ENCODE measurements at places on chromosomes 1 and 21.

GRCh38 chr1:29811247-29811646 is 574.9 kb downstream of the PTPRU start:
- DNase-seq: no peak

DNA sequence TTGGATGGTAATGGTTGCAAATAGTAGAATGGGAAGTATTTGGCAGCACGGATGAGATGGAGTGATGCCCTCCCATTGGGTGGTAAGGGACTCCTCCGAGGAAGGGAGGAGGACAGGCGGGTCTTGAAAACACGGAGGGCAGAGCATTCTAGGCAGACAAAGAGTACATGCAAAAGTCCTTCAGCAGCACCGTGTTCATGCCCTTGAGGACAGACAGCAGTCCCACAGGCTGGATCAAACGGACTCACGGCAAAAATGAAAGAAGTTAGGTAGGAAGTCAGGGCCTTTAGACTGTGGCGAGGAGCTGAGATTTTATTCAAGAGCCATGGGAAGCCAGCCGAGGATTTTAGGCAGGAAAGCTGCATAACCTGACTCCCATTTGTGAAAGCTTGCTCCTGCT is 253.9 kb downstream of the RHOU start:
- no peak for DNase-seq

- no peak for DNase-seq
Measured at GRCh38 chr1:95572002-95572401, 338.0 kb downstream of the RWDD3 start.

- DNase-seq: no peak
Measured at GRCh38 chr1:95941121-95941798, 707.2 kb downstream of the RWDD3 start.

DNA sequence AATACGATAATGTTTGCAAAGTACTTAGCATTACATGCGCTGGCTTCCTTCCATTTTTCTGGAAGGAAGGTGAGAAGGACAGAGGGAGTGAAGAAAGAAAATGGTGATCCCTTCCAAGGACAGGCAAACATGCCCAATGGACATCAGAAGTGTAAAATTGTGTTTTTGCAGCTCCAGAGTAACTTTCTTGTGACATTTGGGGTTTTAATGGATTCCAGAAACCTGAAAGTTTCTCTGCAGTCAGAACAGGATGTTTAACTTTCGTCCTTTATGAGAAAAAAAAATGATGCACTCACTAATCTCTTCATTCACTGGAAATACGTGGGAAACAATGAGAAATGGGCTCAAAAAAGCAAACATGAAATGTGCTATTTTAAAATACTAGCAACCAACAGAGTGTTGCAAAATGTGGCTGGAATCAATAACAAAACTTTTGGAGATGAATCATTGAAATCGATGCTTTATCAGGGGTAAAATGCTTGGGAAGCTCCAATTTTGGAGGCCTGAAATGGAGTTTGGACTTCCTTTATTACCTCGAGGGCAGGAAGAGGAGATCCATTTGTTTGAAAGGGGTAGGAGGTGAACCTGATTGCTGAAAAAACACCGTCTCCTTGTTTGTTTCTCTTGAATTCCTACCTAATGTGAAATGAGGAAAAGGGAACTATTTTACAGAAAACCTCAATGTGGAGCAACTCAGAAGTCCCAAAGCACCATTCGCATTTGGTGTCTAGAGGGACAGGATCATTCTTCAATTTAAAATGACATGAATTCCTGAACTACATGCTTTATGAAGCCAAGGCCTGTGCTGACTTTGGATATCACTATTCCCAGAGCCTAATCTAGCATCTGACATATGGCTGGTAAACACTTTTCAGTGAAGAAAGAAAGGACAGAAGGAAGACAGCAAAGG is 129.5 kb downstream of the TRABD2B start:
- DNase-seq: no peak

- no peak for DNase-seq
Measured at GRCh38 chr21:34846601-34847112, 177.9 kb downstream of the CLIC6 start.

DNA sequence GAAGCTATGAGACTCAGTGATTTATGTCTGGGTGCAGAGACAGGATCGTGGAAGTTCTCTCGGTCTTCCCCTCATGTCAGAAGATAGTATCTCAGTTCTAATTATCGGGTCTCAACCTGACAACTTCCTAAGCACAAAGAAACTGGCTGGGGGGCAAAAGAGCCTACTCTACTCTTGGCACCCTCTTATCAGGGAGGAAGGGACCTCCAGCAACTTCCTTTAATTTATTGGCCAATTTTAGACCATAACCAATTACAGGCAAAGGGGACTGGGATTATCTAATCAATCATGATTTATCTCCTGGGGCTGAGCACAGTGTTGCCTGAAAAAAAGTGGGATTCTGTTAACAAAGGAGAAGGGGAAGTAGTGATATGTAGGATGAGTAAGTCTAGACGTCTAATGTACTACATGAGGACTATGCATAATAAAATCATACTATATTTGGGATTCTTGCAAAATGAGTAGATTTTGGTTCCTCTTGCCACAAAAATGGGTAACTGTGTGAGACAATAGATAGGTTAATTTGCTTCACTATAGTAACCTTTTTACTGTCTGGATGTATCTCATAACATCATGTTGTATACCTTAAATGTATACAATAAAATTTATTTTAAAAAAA is 98.8 kb downstream of the ZFYVE9 start:
- no peak for DNase-seq

DNA sequence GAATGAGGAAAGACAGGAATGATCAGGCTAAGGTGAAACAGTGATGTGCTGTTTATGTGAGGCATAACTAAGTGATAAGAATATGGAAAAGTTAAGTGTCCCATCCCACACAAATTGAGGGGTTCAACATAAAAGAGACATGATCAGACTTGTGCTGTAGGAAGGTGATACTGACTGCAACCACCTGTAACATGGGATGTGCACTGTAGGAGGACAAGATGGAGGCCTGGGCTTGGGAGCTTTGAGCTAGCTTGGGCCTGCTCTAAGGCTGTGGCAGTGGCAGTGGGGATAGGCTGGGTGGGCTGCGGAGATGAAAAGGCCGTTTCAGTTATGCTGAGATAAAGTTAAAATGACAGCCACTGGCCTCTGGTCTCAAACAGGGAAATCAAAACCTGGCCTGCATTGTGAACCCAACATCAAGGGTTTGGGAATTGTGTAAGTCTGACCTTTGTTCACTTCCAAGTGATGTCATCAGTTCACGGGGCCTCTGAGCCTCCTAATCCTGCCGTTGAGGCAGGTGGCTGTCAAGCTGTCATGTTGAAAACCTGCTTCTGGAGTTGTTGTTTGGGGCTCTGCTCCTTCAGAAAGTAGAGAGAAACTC is 61.2 kb upstream of the TENT5C start:
- DNase-seq: no peak

DNA sequence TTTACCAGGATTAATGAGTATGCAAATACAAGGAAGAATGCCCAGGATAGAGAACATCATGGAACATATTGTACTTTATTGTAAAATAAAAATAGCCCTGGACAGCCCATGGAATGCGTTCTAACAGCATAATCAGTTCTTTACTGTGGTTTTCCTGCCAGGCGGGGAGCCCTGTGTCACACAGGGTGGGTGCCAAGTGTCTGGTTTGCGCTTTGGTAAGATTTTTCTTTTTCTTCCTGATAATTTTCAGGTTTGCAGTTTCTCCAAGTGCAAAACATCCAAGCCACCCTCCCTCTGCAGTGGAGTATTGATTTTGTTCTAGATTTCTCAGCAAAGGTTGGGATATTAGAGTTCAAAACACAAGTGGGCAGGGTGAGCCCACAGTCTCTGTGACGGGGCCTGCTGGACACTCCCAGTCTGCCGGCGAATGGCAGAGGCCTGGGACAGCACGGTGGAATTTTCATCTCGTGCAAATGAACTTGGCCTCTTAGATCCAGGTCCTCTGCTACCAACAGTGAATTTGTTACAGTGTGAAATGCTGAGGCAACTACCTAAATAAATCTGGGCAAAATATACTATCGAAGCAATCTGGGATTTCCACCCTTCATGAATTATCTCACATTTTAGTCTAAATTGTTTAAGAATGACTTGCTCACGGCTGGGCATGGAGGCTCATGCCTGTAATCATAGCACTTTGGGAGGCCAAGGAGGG is 15.6 kb upstream of the KCNJ15 start:
- DNase-seq: no peak

- no peak for DNase-seq
Measured at GRCh38 chr1:205270764-205271163, 43.0 kb downstream of the TMCC2 start.

DNA sequence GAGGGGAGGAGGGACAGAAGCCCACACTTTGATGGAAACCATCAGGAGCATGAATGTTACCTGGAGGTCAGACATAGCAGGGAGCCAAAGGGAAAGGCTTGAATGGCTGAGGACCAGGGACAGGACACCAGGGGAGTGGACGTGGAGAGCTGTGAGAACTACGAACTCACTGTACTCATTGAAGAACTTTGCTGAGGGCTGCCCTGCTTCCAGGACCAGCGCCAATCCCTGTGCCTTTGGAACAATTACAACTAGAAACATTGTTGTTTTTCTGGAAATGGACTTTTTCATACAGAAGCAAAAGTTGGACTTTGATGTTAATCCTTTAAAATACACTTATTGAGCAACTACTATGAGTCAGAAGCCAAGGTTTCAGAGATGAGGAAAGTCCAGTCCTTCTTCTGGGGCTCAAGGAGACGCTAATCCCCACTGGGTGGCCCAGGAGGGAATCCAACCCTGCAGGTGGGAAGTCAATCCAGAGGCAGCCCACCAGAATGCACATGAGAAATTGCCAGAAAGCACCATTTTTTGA is 12.9 kb downstream of the TSPAN2 start:
- no peak for DNase-seq

GRCh38 chr1:91570120-91570448 is 69.4 kb downstream of the CDC7 start:
- DNase-seq: no peak

DNA sequence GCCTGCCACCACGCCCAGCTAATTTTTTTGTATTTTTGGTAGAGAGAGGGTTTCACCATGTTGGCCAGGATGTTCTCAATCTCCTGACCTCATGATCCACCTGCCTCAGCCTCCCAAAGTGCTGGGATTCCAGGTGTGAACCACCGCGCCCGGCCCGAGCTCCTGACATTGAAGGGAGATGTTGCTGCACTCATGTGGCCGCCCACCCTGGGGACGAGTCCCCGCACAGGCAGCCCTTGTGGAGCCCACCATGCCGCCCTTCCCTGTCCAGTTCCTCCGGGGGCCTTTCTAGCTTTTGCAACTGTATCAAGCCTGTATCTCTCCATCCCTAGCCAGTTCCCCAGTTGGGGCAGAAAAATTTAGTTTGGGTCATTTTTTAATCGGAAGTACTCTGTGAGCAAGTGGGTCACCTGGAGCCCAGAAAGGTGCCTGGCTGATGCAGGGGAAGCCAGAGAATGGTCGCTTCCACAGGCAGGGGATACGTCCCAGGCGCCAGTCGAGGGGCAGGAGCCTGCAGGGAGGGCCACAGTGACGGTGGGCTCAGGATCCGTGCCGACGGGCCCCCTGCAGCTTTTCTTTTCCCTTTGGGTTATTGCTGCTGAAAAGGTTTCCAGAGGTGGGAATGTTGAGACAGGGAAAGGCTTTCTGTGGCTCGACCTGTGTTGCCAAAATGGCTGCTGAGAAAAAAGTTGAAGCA is 20.4 kb downstream of the PCNT start:
- DNase-seq: no peak

- no peak for DNase-seq
Measured at GRCh38 chr1:52756020-52756419, 29.8 kb downstream of the ZYG11B start.

GRCh38 chr1:242239398-242239797 is 240.5 kb upstream of the MAP1LC3C start:
- DNase-seq: no peak

DNA sequence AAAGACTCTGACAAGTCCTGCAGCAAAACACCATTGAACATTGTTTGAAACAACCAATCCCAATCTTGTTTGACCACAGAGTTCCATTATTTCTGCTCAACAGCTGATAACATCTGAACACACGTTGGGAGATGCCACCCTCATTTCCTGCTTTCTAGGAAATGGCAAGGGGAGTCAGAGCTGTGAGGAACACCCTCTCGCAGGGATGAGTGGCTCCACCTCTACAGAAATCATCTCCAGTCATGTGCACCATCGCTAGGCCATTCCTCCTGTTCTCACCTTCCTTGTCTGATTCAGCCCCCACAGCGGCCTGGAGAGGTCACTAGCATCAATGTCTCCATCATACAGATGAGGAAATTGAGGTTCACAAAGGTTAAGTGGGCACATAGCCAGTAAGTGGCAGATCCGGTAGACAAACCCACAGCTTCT is 22.4 kb upstream of the RUNX3 start:
- no peak for DNase-seq

DNA sequence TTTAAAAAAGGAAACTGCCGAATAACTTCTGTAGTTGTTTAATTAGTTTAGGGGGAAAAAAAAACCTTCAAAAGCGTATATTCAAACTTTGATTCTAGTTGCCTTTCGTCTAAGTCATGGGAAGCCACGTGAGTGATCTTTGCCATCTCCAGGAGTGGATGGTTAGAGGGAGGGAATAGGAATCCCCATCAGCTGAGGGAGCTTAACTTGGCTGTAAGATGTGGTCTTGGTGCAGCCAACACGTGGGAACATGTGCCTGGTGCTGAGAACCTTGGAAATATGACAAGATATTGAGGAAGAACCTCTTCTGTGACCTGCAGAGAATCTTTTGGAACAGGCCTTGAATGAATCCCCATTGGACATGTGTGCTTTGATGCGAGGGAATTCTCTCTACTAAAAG is 1.7 kb downstream of the BACE2 start:
- DNase-seq: no peak

DNA sequence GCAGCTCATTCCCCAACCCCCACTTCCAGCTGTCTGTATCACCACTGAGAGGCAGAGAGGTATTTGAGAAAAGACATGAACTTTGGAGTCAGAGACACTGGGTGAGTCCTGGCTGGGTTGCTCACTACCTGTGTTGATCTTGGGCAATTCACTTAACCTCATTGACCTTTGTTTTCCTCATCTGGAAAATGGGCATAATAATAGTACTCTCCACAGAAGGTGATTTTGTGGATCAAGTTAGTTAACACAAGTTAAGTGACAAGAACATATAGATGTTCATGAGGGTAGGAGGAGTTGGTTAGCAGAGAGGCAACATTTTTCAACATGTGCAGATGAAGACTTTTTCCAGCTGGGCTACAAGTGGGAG is 17.1 kb upstream of the ETV3L start:
- no peak for DNase-seq

Measured in NCI-H1105 treated with DMSO at 0.1 percent for 48 hours (cell line).